ENCODE measurements at places on chromosomes 6 and 20. TPM values are rescaled to one million over a fixed set of nuclear protein-coding genes. Genes with fewer than 3 reads are reported as not detected.

The CRIP3 gene
- not detected for polyA plus RNA-seq

The SEL1L2 gene
- polyA plus RNA-seq: not detected

The OXT gene
- polyA plus RNA-seq: 2.2 TPM

The DACT2 gene
- 0.10 TPM for polyA plus RNA-seq

The PNPLA1 gene
- not detected for polyA plus RNA-seq

Measured in aorta (tissue), 5 donors.